ENCODE measurements at places on chromosomes 6 and 20. TPM values are rescaled to one million over a fixed set of nuclear protein-coding genes. Genes with fewer than 3 reads are reported as not detected.

DNA sequence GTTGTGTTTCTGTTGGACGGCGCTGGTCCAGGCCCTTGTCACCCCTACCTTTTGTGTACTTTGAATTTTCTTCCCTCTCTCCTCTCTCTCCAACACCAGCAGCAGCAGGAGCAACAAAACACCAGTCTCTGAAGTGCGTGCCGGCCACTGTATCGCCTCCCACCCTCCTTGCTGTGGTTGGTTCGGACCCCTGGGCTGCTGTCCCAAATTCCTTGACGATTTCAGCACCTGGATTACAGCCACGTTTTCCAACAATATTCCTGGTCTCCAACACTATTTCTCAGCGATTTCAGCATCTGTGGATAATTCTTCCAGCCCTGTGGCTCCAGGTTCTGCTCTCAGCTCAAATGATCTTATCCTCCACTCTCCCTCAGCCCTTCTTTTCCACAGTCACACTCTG, 11.8 kb downstream of the MAS1 start:
- no peak for DNase-seq

GRCh38 chr6:149228311-149228955, 89.1 kb upstream of the TAB2 start:
- DNase-seq, result no peak

GRCh38 chr6:85424981-85425380, 24.9 kb upstream of the NT5E start:
- DNase-seq, result no peak

- no peak for DNase-seq
Observed at GRCh38 chr6:153102605-153103318, 28.3 kb downstream of the RGS17 start.

COL9A3 gene
- total RNA-seq, result 81.5 TPM

VSTM2L gene
- 5.0 TPM for total RNA-seq

YIPF3 gene
- 121 TPM for total RNA-seq
